ENCODE measurements at places on chromosomes 2 and 18. TPM values are rescaled to one million over a fixed set of nuclear protein-coding genes. Genes with fewer than 3 reads are reported as not detected.

The DAPL1 gene
- polyA plus RNA-seq = 32.6 TPM

The GAREM1 gene
- polyA plus RNA-seq = 31.2 TPM

The MRPL44 gene
- polyA plus RNA-seq = 33.8 TPM

The MYO3B gene
- 8.4 TPM for polyA plus RNA-seq

The STK39 gene
- 34.6 TPM for polyA plus RNA-seq

The PTH2R gene
- polyA plus RNA-seq = 46.9 TPM

The OST4 gene
- 222 TPM for polyA plus RNA-seq

The SP100 gene
- 23.9 TPM for polyA plus RNA-seq

Data from left renal cortex interstitium (tissue), 4 donors.